ENCODE measurements at places on chromosomes 3 and 15. TPM values are rescaled to one million over a fixed set of nuclear protein-coding genes. Genes with fewer than 3 reads are reported as not detected.

The TMEM207 gene
- total RNA-seq = not detected

The SLC6A6 gene
- 149 TPM for total RNA-seq

DNA sequence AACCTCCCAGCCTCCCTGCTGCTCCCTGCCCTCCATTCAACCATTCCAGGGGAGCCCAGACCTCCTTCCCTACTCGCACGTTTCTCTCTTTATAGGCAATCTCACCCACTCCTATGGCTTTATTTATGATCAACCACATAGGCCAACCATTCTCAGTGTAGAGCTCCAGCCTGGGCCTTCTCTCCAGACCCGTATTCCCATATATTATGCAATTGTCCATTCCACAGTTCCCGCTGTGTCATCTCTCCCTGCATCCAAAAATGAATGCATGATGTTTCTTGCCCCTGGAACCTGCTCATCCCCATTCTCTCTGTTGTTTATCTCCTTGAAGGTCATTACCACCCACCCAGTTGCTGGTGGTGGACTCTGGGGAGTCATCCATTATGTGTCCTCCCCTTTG lies 140.7 kb downstream of the LIPC start:
- H3K4me1 ChIP-seq = no peaks in the 10 kb centered on the region
- DNase-seq = no peak
- no peaks in the 10 kb centered on the region for H3K27me3 ChIP-seq
- H3K36me3 ChIP-seq = no peaks in the 10 kb centered on the region
- H3K4me3 ChIP-seq = no peak overlapping the region
- no peak overlapping the region for H3K27ac ChIP-seq

The FMN1 gene
- total RNA-seq = 19.8 TPM

The PODXL2 gene
- total RNA-seq = 11.4 TPM

GRCh38 chr3:39263576-39263975 lies 16.3 kb downstream of the CX3CR1 start:
- H3K27ac ChIP-seq = no peak overlapping the region
- H3K4me3 ChIP-seq = no peak overlapping the region
- no peak for DNase-seq
- no peaks in the 10 kb centered on the region for H3K27me3 ChIP-seq
- H3K4me1 ChIP-seq = peaks cover 5% of the 10 kb centered on the region

DNA sequence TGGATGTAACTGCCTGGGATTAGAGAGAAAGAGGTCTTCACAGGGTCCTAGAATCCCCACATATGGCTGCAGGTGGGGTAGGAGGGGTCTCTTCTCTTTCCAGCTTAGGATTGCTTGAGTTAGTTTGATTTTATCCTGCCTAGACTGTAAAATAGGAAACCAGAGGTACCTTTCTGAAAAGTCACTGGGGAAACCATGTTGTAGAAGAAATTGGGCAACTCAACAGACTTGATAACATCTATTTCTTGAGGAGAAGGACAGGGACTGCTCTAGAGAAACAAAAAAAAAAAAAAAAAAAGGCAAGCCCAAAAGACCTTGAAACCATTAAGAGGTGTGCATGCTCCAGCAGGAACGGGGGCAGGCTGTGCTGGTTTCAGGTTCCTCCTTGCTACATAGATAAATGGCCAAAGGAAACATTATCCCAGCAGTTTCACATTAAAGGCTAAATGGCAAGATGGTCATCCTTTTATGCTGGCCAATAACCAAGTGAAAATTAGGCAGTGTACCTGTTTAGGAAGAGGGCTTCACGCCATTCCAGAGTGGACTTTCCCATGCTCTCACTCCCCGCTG lies 116.1 kb downstream of the ALDH1A2 start:
- H3K27ac ChIP-seq = no peak overlapping the region
- no peak for DNase-seq
- H3K4me3 ChIP-seq = no peak overlapping the region
- H3K4me1 ChIP-seq = no peaks in the 10 kb centered on the region

The AGTR1 gene
- 17.2 TPM for total RNA-seq

- peak; percentile 44 for DNase-seq
- no peak overlapping the region for H3K27ac ChIP-seq
- no peaks in the 10 kb centered on the region for H3K27me3 ChIP-seq
Observed at GRCh38 chr3:119635719-119636118, 24.7 kb downstream of the POPDC2 start.

DNA sequence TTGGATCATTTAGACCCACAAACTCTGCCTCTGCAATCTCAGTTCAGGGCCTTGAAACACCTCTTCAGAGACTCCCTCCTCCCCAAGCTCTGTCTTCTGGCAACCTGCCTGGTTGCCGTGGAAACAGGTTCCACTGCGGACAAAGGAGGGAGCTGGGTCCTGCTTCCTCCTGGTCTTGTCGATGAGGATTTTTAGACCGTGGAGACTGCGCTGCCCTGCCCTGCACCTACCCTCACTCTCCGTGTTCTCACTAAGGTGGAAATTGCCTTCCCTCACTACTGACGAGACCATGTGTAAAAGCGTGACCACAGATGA lies at the start of gene RTP1:
TSS of gene RTP1 (plus strand) at position 152 of the 315 bp plus-strand sequence. CDS start at position 182, 30 bp downstream.
- H3K27ac ChIP-seq = no peak within 1 kb of the TSS
- H3K4me3 ChIP-seq = no peak within 1 kb of the TSS
- H3K36me3 ChIP-seq = no peaks in the 10 kb centered on the region
- H3K27me3 ChIP-seq = no peaks in the 10 kb centered on the region
- no peak for DNase-seq
